GDM1 (cell line): ENCODE measurements at places on chromosomes 1 and 21.

DNA sequence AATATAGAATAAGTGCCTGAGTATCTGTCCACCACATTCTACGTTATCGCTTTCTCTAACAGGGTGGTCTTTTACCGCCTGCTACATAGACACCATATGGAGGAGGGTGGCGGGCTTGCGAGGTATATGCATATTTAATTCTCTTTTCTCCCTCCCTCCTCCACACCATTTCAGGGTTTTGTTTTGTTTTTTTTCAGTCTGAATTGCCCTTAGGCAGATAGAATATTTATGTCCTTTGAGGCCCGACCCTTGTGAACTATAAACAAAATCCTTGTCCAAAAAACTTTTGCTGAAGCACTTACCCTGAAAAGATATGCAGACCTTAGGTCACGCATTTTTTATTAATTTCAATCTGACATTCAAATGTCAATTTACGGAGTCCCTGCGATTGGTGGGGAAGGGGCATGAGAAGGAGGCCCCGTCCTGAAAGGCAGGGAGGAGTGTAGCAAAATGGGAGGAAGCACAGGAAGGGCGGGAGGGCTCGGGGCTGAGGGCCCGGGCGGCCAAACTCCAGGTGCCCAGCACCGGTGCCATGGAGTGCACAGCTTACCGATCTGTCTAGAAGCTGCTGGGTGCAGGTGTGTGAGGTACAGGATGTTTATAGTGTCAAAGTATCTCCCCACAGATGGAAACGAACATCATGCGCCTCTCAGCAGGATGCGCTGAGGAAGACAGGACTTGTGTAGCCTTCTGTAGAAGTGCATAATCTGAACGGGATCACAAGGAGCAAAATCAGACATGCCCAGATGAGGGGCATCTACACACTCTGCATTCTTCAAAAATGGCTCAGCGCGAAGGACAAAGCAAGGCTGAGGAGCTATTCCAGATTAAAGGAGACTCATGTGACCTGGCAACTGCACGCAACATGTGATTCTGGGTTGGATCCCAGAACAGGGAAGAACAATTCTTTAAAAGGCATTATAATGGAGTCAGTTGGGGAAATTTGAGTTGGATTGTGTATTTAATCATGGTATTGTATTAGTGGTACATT is 68.8 kb upstream of the LYST start:
- no peak for DNase-seq

- DNase-seq = no peak
Measured at GRCh38 chr1:72034827-72035226, 247.5 kb downstream of the NEGR1 start.

DNA sequence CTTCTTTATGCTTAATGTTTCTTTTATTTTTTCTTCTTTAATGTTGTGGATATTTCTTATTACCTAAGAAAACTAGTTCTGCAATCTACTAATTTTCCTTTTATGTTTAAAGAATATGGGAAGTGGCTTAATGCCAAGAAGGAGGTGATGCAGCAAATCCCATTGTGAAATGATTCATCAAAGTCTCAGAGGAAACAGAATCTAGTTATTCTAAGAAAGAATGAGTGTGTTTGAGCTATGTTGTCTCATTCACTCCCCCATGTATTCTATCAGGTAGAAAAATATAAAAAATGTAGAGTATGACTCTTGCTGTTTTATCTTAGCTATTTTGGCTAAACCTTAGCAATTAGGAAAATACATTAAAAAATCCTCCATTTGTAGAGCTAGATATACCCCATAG is 659.9 kb upstream of the RGS18 start:
- no peak for DNase-seq

DNA sequence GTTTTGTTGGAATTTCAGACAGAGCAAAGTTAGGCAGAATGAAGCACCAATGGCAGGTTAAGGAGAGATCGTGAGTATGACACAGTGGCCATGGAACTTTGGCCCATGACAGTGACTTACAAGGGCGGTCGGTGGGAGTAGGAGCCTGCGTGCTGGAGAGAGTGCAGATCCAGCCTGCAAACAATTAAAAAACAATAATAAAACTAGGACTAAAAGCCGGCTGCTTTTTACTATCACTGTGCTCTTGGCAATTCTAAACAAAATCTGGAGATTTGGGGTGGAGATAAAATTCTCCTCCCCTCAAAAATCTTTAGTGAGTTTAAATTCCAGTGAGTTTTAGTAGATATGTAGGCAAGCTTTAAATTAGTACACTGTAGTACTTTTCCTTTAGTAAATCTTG is 96.9 kb downstream of the DHRS3 start:
- DNase-seq = no peak

DNA sequence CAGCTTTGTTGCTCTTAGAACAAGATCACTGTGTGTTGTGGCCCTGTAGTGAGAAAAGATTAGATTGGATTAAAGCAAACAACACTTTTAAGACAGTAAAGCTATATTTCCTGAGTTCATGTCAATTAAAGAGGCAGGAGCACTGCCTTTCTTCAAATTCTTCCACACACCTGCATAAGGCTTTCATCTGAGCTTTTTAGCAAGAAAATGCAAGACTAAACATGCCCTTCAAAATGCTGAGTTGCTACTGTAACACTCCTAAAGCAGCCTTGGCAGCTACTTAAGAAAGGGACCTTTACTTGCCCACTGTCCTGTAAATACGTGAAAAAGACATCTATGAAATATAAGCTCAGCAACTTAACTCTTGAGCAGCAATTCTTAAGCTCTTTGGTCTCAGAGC is 11.8 kb downstream of the DPH5 start:
- no peak for DNase-seq
